Activated CD4-positive, alpha-beta T cell treated with anti-CD3 and anti-CD28 coated beads, Interleukin-2, Interleukin-4, amounts not matched to agents 100 ng/mL and 50 ng/mL, durations not matched to agents 16 hours and 8 hours (primary cell): ENCODE measurements at places on chromosomes 2 and 18.

GRCh38 chr18:7336623-7337022 is 105.7 kb downstream of the LRRC30 start:
- DNase-seq, result no peak

DNA sequence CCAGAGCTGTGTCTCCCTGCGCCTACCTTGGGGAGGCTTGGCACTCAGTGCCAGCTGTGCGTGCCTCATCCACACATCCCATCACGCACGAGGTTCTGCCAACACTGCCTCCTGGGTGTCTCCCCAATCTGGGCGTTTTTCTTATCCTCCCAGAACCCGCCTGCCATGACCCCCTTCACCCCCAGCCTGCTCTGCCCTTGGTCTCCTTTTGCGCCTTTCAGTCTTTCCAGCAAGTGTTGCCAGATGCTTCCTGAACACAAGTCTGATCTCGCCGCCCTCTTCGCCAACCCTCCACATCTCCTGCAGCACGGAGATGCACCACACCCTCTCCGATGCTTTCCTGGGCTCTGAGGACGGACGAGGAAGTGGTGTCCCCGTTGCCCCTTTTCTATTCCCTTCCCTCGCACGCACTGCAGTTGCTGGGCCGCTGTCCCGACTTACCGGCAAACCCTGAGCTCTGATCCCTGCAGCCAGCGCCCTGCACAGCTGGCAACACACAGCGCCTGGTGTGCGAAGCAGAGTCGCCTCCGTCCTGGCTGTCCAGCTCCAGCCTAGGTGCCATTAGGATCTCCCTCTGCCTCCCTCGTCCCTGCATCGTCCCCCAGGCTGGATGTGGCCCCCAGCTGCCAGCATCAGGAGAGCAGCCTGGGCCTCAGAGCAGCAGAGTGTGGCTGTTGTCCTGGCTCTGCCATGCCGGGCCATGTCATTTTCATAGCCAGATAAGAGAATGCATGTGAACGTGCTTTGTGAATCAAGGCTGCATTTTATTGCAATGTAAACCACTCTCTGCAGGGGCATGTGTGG is 22.6 kb upstream of the ALLC start:
- DNase-seq, result no peak

DNA sequence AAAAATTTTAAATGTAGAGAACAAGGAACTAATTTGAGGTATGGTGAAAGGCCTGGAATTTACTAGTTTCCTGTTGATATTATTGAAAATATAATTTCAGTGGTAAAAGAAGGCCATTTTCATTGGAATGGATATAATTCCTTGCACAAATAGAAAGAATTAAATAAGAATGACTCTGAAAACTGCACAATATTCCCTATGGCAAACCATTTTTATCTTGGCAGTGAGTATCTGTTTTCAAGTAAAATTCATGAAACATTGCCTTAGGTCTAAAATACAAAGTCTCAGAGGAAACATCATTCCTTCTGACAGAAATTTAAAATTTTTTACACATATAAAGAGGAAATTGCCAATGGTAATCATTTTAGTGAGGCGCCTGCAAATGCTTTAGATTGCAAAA is 1468.3 kb downstream of the LRP1B start:
- no peak for DNase-seq

DNA sequence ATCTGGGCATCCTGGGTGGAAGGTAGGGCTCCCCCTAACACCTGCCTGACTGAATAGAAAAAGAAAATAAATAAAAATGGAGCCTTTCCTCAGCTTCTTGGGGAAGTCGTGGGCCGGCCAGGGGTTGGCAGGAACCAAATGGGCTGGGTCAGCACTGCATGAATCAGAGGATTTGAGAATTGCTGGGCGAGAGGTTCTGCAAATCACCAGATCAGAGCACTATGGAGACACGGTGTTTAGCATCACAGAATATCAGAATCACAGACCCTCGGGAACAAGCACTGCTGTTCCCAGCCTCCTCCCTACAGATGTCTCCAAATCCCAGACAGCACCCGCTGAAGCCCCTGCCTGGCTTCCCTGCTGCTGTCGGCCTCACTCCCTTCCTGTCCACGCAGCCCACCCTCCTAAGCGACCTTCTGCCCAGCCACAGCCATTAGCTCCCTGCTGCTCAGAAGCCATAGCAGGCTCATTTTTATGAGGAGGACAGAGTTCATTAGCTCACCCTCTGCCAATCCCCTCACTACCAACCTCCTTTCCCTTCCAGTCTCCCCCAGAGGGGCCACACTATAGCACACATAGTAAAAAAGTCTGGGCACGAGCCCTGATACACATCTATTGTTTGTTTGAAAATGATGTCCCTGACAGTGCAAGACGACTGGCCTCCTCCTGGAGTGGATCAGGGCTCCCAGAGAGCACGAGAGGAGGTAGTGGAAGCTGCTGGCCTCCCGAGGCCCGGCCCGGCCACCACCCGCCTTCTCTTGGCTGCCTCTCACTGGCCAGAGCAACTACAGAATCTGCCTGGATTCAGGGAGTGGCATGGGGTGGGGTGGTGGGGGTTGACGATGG is 64.6 kb upstream of the TAF1B start:
- no peak for DNase-seq

DNA sequence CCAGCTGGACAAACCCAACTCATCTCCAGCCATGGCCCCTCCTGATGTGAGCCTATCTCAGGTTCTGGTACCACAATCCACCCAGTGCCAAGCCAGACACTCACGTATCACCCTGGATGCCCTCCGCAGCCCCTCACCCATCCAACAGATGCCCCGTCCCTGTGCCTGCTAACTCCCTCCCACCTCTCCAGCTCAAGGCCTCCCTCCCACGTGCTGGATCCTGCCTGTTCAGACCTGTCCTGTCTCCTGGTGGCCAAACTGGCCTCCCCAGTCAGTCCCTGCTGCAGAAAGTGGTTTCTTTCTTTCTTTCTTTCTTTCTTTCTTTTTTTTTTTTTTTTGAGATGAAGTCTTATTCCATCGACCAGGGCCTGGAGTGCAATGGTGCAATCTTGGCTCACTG is 86.2 kb downstream of the RRM2 start:
- no peak for DNase-seq

DNA sequence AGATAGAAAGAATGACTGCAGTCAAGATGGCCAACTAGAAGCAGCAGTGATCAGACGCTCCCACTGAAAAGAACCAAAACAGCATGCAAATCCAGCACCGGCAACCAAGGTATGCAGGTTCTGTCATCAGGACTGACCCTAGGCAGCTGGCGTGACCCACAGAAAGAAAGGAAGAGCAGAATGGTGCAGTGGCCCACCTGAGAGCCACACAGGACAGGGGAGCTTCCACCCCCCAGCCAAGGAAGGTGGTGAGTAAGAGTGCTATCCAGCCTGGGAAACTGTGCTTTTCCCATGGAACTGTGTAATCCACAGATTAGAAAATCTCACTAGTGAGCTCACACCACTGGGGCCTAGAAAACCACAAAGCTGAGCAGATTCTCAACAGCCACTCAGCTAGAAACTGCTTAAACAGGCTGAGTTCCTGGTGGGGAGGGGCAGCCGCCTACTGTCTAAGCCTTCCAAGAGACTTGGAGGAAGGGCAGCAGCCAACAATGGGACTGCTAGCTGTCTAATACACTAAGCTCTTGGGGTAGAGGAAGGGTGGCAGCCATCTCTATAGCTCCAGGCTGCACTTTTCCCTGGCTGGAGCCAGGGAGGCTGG is 127.9 kb downstream of the EVA1A start:
- DNase-seq, result no peak

DNA sequence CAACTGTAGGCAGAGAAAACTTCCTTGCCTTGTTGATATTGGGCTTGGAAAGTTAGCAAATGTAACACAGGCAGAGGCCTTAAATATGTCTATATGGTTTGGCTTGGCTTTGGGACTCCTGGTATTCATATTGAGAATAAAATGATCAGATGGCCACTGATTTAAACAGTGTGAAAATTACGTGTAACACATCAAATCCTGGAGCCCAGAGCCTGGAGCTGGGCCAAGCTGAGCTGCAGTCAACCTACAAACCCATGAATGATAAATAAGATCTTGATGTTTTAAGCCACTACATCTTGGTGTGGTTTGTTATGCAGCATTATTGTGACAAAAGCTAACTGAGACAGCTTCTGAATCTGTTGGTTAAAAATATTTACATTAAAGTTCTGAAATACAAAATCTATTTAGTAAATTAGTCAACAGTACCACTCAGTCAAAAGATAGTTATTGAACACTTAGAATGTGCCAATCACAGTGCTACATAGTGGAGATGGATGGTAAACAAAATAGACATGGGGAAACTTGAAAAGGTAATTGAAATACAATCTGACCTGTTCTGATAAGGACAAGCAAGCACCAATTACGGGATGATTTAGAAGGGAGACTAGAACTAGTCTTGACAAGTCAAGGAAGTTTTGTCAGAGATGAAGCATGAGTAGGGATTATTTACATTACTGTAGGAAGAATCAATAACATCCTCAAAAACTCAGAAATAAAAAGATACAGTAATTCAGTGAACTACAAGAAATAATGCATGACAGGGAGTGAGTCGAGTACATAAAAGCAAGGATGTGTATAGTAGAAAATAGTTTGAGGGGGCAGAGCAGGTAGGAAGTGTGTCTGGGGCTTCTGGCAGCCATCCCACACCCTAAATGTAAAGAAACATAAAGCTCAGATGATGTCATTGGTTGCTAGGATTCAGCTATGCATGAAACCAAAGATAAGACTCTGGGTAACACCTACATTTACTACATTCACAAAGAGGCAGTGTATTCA is 157.7 kb downstream of the HNMT start:
- no peak for DNase-seq

- peak; percentile 24 for DNase-seq
Observed at GRCh38 chr2:160252278-160252887, 52.3 kb upstream of the ITGB6 start.

DNA sequence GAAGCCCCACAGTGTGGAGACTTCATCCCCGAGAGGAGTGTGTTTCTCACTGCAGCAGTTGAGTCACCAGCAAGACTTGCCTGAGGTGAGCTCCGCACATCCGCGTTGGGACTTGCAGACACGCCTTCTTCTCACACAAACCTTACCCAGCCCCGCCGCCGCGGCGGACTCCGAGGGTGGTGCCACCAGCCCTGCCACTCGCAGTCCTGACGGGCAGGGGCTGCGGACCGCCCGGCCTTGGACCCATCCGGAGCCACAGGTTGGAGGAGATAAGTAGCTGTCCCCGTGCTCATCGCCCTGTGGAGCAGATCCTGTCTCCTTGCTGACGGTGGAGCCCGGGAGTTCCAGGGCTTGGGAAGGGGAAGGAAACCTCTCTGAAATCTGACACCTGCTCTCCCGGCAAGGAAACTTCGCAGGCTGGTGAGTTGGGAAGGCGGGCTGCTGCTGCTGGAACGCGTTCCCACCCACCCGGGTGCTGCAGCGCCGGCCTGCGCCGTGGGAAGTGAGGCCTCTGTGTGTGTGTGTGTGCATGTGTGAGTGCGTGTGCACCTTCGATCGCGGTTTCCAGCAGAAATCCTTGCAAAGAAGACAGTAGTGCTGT is at the start of gene RAB27B:
RAB27B (plus strand) TSS at position 197 of the 601 bp plus-strand sequence. CDS start 49,109 bp downstream, outside the sequence.
- DNase-seq, result peak; percentile 75

- DNase-seq, result no peak
Observed at GRCh38 chr2:98072442-98072841, 14.5 kb upstream of the VWA3B start.

DNA sequence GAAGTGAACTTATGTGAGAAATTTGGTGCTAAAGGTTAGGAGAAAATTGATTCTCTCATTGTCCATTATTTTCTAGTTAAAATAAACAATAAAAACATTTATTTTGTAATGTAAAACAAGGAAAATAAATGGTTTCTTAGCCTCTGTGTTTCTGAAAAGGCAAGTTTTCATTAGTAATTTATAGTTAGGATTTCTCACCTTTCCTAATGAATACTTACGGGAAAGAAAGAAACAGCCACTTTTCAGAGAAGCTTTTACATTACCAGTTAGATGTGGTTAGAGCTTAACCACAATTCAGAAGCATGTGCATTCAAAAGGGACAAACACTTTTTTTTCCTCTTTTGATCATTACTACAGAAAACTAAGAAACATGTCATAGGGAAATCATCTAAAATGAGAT is 18.8 kb downstream of the NEMP2 start:
- peak; percentile 43 for DNase-seq

DNA sequence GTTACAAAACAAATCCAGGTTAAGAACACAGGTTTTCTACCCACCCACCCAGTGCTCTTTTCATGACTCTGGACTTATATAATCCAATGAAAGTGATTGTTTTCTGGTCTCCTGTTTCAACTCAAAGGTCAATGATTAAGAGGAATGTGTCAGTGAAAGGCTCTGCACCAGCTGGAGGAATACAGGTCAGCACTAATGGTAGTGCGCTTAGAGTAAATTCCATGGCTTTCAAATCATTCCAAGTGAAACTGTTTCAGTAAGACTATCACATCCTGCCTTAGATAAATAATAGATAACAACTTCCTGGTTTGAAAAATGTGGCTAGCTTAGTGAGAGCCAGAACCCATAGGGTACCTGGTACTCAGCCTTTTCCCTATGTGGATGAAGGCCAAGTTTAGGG is 47.8 kb downstream of the SLC9A4 start:
- DNase-seq, result no peak

DNA sequence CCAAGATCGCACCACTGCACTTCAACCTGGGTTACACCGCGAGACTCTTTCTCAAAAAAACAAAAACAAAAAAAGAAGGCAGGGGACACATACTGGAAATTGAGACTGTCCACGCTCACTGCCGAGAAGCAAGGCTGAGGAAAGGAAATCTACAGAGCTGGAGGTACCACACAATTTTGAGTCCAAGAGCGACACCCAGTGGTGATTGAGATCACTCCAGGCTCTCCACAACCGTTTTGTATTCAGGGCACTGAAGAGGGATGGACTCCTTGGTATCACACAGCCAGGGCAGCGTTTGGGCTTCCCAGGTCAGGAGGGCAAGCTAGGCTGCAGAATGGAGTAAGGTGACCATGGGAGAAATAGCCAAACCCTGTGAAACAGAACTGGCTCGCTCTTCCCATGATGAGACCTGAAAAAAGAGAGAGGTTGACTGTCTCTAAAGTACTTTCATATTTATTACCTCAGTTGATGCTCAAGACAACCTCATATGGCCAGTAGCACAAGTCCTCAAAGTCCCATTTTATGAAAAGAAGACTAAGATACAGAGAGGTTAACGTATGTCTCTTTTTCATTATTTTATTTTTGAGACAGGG is 74.5 kb upstream of the YPEL5 start:
- peak; percentile 71 for DNase-seq

GRCh38 chr2:65420712-65421431 is 11.5 kb downstream of the SPRED2 start:
- peak; percentile 15 for DNase-seq

GRCh38 chr2:163182764-163183354 is 344.3 kb upstream of the KCNH7 start:
- no peak for DNase-seq

GRCh38 chr2:105380432-105381100 is 18.3 kb downstream of the FHL2 start:
- no peak for DNase-seq

DNA sequence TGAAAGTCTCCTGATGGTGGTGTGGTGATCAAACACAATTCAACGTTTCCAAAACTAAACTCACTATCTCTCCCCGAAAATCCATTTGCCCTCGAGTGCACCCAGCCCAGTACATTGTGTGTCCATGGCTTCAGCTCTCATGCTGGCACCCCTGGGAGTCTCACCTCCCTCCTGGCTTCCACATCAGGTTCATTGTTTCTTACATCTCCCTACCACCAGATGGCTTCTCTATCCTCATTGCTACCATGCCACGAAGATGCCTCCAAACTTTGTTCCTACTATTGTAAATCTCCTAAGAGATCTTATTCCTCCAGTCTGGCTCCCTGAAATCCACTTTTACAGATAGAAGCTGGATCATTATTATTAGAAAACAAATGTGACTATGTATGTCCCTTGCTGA is 197.0 kb downstream of the MYT1L start:
- no peak for DNase-seq

- no peak for DNase-seq
Observed at GRCh38 chr18:76640438-76640837, 145.4 kb upstream of the ZNF516 start.

GRCh38 chr2:207037896-207038295 is 98.6 kb downstream of the CPO start:
- DNase-seq, result no peak
